ENCODE measurements at places on chromosomes 11 and 22. TPM values are rescaled to one million over a fixed set of nuclear protein-coding genes. Genes with fewer than 3 reads are reported as not detected.

The EMID1 gene
- not detected for total RNA-seq

DNA sequence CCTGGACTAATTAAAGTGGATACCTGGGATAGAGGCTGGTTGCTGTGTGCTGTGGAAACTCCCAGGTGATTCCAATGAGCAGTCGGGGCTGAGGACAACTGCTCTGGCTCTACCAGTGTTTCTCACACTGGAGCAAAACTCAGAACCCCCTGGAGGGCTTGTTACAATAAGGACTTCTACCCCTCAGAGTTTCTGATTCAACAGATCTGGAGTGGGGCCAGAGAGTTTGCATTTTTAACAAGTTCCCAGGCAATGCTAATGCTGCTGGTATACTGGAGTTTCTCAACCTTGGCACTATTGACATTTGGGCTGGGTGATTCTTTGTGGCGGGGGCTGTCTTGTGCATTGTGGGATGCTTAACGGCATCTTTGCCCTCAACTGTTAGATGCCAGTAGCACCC lies 353.7 kb downstream of the MIAT start:
- no peak for DNase-seq

- peak; percentile 87 for DNase-seq
Observed at GRCh38 chr22:36180038-36180880, 19.7 kb upstream of the APOL3 start.

- DNase-seq: no peak
Observed at GRCh38 chr22:50211147-50211546, 10.3 kb downstream of the SELENOO start.

The CRYBB2 gene
- not detected for total RNA-seq

The AMOTL1 gene
- total RNA-seq: 0.67 TPM

DNA sequence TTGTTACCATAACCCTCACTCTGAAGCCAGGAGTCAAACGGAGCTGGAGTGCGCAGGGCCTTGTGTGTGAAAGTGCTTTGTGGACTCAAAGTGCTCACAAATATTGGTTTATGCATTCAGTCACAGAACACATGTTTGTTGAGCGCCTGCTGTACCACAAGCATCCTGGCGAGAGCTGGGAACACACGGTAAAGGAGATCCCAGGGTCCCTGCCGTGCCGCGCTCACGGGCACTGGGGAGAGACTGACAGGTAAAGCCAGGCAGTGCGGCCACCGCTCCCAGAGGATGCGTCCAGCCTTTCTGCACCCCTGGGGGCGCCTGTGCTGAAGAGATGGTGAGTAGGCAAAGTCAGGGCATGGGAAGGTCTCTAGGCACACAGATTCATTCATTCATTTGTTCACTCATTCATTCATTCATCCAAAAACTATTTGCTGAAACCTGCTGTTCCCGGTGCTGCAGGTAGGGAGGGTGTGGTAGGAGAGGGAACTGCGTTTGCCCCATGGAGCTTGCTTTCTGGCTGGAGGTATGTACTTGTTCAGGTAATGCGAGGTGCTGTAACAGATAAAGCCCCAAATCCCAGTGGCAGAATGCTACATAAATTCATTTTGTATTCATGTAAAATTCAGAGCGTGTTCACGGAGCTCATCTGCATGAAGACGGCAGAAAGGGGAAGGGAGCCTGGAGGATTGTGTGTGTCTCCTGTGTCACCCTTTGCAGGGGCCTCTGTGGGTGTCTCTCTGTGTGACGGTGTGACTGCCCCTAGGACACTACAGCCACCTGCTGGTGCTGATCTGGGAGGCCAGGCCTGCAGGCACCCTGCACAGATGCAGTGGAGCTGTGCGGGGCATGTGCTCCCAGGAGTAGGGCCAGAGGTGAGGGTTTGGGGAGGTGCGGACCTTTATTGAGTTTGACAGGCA lies 167.0 kb upstream of the B3GAT1 start:
- no peak for DNase-seq

All from activated T-cell treated with anti-CD3 and anti-CD28 coated beads, Interleukin-2, amount 50 U/mL, for 72 hours (primary cell).